ENCODE measurements at places on chromosomes 2 and 18.

- DNase-seq: no peak
Measured at GRCh38 chr2:220315098-220315823, 687.8 kb downstream of the SLC4A3 start.

- no peak for DNase-seq
Measured at GRCh38 chr2:110804915-110805314, 72.5 kb downstream of the ACOXL start.

DNA sequence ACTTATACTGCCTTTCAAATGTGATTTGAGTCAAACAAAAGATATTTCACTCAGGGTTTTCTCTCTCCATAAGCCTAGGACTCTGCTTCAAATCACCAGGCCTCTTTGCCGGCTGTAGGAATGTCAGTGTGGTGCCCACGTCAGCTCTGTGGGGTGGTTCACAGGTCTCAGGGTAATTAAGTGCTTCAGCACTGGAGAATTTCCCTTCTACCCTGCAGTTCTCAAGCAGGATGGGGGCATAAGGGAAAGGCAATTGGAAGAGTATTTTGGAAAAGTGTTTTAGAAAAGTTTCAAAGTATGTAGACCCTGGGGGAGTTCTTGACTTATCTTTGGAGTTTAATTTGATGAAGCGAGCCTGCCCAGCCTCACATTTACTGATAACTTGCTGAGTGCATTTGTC lies 9.6 kb downstream of the CNGA3 start:
- no peak for DNase-seq

DNA sequence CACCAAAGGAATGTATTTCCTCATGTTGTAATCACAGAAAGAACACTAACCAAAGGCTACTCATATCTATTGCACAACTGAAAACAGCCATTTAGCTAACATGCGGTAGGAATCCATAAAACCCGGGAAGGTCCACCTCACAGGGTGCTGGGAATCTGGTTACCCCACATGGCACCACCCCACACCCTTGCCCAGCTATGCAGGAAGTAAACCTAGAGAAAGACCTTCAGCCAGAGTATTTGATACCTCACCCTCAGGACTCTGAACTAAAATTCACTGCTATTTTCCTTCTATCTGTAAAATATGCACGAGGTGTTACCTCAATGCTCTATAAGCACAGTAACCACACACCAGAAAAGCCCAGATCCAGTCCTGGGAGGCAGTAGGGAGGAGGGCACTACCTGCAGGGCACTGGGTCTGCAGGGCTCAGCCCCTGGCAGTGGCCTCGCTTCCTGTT lies 45.8 kb downstream of the PTPN2 start:
- DNase-seq: peak; percentile 26

GRCh38 chr2:4098137-4098536 lies 394.8 kb downstream of the DCDC2C start:
- DNase-seq: no peak

GRCh38 chr2:88329815-88330603 lies 122.5 kb downstream of the FOXI3 start:
- peak; percentile 73 for DNase-seq

GRCh38 chr2:119175517-119175916 lies 17.0 kb upstream of the C1QL2 start:
- DNase-seq: no peak

DNA sequence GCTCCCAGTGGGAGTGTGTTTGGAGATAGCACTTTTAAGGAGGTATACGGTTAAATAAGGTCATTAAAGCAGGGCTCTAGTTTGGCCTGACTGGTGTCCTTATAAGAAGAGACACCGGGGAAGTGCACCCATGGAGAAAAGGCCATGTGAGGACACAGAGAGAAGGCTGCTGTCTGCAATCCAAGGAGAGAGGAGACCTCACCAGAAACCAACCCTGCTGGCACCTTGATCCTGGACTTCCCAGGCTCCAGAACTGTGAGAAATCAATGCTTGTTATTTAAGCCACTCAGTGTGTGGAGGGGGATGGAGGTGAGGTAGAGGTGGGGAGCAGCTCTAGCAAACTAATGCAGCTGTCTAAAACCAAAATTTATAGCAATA lies 62.0 kb downstream of the RPL31 start:
- DNase-seq: no peak

DNA sequence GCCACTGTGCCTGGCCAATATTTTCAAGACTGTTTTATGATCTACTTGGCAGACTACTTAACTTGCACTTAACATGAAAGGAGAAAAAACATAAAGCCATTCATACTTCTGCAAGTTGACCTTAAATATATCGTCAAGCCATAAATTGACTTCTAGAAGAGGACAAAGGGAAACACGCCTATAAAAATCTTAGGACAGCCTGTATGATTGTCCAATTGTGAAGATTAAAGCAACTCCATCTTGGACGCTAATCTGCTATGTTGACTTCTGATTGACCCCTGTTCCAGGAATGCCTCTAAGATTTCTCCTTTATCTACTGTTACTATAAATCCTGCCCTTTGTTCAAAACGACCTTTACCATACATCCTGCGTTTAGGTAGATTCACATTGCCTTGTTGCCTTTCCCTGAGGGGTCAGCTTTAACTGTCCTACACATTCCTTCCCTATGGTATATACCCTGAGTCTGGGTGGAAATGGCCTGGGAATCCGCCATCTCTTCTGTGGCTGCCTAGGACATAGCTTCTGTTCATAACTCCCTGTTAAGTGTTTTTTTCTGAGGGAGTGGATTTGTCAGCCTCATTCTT lies 40.2 kb upstream of the SLC35F5 start:
- DNase-seq: no peak
